ENCODE measurements at places on chromosomes 2 and 18. TPM values are rescaled to one million over a fixed set of nuclear protein-coding genes. Genes with fewer than 3 reads are reported as not detected.

RFX8 gene
- total RNA-seq, result 6.6 TPM

SLC19A3 gene
- not detected for total RNA-seq

NCKAP5 gene
- total RNA-seq, result not detected

MC4R gene
- total RNA-seq, result not detected

TEX44 gene
- total RNA-seq, result not detected

DCAF17 gene
- total RNA-seq, result 19.7 TPM

MBD5 gene
- total RNA-seq, result 38.4 TPM

TTC31 gene
- total RNA-seq, result 43.4 TPM

NBEAL1 gene
- total RNA-seq, result 10.7 TPM

EPC2 gene
- total RNA-seq, result 36.2 TPM

SLC8A1 gene
- 1.9 TPM for total RNA-seq

ONECUT2 gene
- not detected for total RNA-seq

SGPP2 gene
- 0.70 TPM for total RNA-seq

ABCG8 gene
- total RNA-seq, result not detected

PCARE gene
- total RNA-seq, result not detected

NCKAP1 gene
- total RNA-seq, result 1.7 TPM

MAPK4 gene
- total RNA-seq, result not detected

SERPINB7 gene
- total RNA-seq, result not detected

NT5C1B gene
- total RNA-seq, result not detected

TFPI gene
- total RNA-seq, result not detected

UGT1A7 gene
- total RNA-seq, result not detected

TMEM17 gene
- total RNA-seq, result 0.14 TPM

ASB18 gene
- total RNA-seq, result not detected

RAX gene
- total RNA-seq, result not detected

OXER1 gene
- 0.68 TPM for total RNA-seq

PTPRN gene
- not detected for total RNA-seq

IL36A gene
- total RNA-seq, result not detected

PAX3 gene
- not detected for total RNA-seq

GPR155 gene
- 9.9 TPM for total RNA-seq

PLEKHA3 gene
- 24.0 TPM for total RNA-seq

BOLL gene
- not detected for total RNA-seq

XDH gene
- total RNA-seq, result 0.30 TPM

TNFAIP6 gene
- not detected for total RNA-seq

SH3RF3 gene
- 0.23 TPM for total RNA-seq

ASXL3 gene
- not detected for total RNA-seq
